Left ventricle myocardium superior (tissue), 1 donor: ENCODE measurements at places on chromosomes 16 and 17. TPM values are rescaled to one million over a fixed set of nuclear protein-coding genes. Genes with fewer than 3 reads are reported as not detected.

Gene ZMYND15
- 0.20 TPM for total RNA-seq

Gene MARVELD3
- not detected for total RNA-seq

Gene KRT25
- total RNA-seq: not detected

Gene AANAT
- total RNA-seq: not detected

Gene HP
- 80.3 TPM for total RNA-seq

GRCh38 chr17:12992676-12993075 is 25.2 kb downstream of the ELAC2 start:
- no peak for DNase-seq

DNA sequence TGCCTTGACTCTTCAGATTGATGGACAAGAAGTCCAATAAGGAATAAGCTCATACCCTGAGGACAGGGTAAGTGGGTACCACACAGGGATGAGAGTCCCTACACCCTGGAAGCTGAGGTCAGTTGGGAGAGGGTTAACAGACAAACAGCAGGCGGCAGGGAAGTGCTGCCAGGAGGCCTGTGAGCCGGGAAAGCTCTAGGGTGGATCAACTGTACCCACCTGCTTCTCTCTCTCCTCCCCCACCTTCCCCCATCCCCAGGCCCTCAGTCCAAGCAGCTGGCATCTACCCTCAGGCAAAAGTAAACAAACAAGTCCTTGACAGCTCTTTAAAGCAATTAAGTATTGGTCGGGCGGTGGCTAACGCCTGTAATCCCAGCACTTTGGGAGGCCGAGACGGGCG is 20.7 kb upstream of the MYLK3 start:
- no peak for DNase-seq

- no peak for DNase-seq
Measured at GRCh38 chr17:59762049-59762823, 54.8 kb downstream of the VMP1 start.

GRCh38 chr17:18981642-18982424 is 22.7 kb downstream of the FAM83G start:
- DNase-seq: no peak

GRCh38 chr17:27532269-27533263 is 76.3 kb downstream of the KSR1 start:
- DNase-seq: peak; percentile 52

GRCh38 chr17:57010487-57010886 is 32.6 kb downstream of the SCPEP1 start:
- DNase-seq: no peak

GRCh38 chr16:68902003-68902968 is 59.0 kb downstream of the TANGO6 start:
- no peak for DNase-seq

DNA sequence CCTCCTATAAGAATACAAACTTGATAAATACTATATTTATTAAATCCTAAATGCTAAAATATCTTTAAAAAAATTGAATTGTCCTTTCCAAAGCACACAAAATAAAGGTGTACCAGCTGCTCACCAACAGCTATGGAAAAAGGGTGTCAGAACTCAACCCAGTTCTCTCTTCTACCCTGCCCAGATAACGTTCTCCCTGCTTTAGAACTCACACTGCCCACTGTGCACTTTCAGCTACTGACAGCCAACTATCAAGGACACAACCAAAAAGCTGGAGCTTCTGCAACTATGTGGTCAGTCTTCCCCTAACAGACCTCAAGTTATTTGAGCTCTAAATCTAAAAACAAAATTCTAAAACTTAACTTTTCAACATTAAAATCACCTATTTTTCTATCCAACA is 13.7 kb downstream of the AP1G1 start:
- no peak for DNase-seq

GRCh38 chr17:19741832-19742457 is 6.2 kb downstream of the ALDH3A1 start:
- DNase-seq: no peak

DNA sequence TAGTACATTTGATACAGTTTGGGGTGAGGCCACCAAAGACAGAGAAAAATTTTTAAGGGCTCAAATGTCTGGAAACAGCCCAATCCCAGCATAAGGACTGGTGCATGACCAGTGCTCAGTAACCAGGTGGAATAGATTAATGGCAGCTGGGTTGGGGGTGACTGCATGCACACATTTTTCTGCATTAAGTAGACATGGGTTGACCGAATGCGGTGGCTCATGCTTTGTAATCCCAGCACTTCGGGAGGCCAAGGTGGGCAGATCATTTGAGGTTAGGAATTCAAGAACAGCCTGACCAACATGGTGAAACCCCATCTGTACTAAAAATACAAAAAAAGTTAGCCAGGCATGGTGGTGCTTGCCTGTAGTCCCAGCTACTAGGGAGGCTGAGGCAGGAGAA is 121.1 kb upstream of the HSBP1 start:
- DNase-seq: no peak

DNA sequence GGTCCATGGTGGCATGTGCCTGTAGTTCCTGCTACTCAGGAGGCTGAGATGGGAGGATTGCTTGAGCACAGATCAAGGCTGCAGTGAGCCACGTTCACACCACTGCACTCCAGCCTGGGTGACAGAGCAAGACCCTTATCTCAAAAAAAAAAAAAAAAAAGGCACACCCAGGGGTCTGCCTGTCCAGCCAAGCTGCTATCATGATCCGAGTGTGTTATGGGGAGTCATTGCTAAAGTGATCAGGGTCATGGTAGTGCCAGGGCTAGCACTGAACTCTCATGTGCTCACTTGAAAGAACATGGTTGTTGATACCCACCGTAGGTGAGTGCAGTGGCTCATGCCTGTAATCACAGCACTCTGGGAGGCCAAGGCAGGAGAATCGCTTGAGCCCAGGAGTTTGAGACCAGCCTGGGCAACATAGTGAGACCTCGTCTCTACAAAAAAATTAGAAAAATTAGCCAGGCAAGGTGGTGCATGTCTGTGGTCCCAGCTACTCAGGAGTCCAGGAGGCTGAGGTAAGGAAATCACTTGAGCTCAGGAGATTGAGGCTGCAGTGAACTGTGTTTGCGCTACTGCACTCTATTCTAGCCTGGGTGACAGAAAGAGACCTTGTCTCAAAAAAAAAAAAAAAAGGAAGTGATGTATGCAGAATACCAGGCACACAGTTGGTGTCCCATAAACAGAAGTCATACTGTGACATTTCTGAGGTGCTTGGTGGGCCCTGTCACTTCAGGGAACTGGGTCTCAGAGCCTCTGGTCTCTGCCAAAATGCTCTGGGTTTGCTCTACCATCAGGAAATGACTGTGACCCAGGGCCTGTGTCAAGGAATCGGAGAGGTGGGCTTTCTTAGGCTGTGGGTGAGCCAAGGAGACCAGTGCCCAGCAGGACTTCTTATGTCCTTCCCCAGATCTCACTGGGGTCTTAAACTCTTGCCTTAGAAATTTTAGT is 2.2 kb downstream of the PRM1 start:
- DNase-seq: no peak

DNA sequence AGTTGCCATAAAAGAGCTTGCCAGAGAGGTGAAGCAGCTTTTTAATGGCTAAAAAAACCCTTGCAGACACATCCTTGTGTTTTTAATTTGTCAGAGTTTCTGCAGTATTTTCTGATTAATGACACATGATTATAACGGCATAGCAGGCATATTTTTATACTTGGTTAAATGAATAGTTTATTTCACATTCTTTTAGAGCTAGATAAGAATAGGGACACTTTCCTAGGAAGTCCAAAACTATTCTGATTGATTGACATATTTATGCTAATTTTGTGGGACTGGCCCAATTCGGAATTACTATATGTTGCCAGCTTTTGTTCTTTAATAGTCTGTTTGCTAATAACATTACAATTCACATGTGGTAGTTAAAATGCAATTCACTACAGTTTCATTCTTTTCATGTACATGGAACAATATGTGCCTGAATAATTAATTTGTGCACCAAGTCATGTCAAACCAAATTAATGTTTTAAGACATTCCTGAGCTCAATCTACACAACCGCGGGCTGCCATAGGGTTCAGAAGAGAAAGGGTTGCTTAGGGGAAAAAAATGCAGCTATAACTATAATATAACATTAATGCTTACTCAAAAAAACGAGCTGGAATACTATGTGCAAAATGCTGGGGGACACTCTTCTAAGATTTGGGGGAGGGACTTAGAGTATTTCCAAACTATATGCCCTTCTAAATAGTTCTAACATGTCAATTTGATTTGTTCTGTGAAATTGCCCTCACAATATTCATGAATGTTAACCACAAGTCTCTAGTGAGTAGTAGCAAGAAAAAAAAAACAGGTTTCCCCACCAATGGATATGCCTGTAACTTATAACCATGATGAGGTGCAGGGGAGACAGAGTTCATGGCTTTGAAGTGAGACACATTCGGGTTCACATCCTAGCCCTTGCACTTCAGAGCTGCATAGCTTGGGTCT is 305.4 kb downstream of the CEP112 start:
- DNase-seq: no peak

- no peak for DNase-seq
Measured at GRCh38 chr16:88983771-88984687, 7.0 kb upstream of the CBFA2T3 start.
